HS-5 (cell line): ENCODE measurements at places on chromosomes 7 and 10.

DNA sequence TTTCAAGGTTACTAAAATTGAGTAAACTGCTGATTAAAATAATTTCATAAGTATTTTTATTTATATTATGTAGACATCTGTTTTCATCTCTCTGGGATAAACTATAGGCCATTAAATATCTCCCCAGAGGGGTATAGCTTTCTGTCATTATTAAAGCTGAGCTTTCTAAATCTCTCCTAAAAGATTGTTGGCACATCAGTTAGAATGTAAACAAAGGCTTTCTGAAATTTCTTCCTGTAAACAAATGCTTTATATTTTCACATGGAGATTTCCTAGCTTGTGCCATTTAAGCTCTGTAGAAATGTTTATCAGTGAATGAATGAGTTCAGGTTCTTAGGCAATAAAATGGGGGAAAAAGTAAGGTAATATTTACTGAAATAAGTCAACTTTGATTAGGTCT, 35.7 kb downstream of the PPP1R9A start:
- no peak for DNase-seq

- no peak for DNase-seq
Observed at GRCh38 chr7:132004529-132004928, 448.1 kb upstream of the PODXL start.

DNA sequence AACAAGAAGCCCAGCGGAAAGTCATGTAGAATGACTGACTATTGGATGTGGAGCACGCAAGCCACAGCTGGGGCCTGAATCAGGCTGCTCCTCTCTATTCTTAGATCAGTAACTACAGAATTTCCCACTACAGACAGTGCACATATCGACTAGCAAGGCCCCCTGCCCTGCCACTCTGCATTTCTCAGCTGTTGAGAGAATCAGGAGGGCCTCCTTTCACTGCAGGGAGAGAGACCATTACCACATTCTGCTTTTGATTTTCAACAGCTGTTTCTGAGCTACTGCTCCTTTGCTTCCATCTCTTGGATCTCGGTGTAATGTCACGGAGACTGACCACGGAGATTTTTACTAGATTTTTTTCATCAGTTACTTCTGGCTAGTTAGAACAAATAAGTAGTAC, 73.8 kb downstream of the PON1 start:
- DNase-seq, result no peak

DNA sequence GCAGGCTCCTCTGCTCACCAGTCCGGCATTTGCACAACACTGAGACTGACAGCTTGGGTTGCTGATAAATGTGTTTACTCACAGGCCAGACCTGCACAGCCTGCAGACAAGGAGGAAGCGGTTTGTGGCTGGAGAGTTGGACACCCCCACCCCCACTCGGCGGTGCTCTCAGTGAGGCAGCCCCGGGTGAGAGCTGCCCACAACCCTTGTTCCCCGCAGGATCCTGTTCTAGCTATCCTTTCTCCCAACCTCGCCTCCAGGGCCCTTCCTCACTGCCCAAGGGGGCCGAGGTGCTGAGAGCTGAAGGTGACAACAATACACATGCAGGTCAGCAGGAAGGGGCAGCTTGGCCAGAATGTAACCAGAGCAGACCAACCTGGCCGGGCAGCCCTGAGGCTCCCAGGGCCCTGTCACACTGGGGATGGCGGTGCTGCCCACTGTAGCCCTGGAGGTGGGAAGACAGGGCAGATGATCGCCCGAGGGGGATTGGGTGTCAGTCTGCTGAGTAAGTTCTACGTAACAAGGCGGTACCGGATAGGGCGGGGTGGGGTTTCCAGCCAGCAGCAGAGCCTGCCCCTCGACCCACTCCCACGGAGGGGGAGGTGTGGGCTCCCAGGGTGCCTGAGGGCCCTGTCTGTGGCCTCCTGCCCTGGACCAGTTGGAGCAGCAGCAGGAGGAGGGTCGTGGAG, 2.1 kb upstream of the ADAM8 start:
- DNase-seq, result no peak

DNA sequence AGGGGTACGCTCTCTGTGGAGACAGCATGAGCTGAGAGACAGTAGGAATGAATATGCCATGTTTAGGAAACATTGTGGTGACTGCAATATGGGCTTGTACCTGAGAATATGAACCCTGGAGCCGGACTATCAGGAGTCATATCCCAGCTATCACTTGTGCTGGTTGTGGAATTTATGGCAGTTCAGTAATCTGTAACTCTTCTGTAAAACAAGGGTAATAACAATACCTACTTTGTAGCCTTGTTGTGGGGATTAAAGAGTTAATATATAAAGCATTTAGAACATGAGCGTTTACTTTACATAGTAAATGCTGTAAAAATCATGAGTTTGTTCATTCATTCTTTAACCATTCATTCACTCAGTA, 44.4 kb downstream of the EXOC6 start:
- no peak for DNase-seq

DNA sequence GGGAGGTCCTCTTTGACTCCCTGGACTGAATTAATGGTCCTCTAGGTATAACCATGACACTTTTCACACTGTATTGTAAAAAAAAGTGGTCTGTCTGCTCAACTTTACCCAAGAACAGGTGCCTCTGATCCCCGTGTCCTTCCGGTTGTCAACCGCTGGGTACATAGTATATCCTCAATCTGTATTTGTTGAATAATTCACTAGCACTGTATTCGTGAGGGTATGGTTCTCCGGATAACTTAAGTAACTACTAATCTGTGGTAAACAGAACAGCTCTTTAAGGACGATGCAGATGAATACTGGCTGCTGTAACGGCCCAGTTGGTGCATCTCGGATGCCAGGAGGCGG, 472 bp upstream of the ADAM22 start:
- no peak for DNase-seq

DNA sequence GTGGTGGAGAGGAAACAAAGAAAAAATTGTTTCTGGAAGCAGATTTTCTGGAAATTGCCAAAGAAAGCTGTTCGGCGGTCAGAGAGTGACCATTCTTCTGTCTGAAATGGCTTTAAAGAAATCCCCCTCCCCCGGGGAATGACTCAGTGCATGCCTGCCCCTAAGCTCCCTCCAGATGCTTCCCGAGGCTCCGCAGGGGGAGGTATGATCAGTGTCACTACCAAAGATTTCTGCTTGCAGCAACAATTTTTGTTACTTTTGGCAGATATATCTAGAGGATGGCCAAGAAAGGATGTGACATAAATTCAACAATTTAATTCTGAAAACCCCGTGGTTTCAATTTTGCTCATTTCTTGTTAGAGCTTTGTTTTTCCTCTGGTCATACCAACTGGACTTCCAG, 163.9 kb downstream of the JCAD start:
- DNase-seq, result peak; percentile 19

DNA sequence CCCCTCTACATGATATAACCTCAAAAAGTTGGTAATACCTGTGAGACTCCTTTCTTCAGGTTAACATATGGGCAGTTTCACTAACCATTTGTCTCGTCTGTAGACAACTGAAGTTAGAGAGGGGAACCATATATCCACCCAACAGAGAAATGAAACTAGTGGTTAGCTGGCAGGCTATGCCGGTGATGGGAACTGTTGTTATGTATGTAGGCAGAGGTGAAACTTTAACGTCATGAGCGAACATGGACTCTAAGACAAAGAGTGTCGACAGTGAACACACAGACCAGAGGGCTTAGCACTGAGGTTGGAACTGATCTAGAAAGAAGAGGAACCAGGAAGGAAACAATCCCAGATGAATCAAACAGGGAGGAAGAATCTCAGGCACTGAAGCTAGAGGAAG, 112.4 kb downstream of the ELMO1 start:
- no peak for DNase-seq

DNA sequence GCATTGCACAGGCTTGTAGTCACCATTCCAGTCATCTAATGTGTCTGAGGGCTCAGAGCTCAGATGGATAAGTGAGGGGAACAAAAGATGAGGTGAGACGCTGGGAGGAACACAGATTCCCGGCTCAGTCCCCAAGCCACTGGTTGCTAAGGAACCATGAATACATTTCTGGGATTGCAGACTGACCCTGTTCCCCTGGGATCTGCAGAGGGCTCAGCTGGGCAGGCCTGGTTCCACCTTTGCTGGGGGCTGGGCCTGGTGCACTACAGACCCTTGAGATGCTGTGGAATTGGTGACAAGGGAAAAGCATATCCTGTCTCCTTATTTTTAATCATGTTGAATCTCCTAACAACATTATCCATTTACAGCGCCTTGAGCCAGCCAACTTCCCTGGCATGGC, 19.2 kb downstream of the ELFN1 start:
- no peak for DNase-seq

- DNase-seq, result no peak
Observed at GRCh38 chr10:58870070-58870469, 306.4 kb upstream of the PHYHIPL start.

DNA sequence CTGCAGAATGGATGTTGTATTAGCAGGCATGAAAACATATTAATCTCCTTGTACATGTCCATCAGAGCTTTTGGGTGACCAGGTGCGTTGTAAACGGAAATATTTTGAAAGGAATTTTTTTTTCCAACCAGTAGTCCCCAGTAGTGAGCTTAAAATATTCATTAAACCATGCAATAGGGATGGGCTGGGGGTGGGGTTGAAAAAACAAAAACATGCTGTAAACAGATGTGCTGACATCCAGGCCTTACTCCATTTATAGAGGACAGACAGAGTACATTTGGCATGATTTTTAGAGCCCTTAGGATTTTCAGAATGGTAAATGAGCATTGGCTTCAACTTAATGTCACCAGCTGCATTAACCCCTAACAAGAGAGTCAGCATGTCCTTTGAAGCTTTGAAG, 50.2 kb downstream of the PTPN12 start:
- no peak for DNase-seq

DNA sequence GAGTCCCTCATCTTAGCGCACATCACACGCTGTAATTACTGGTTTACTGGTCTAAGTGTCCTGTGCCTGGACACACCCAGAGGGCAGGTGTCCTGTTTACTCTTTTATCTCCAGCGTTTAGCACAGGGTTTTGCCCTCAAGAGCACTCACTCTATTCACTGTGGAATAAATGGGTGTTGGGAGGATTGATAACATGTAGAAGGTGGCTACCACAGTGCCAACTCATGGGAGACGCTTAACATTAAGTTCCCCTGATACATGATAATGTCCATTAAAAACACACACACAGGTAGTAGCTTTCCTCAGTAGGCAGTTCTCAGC, 96.1 kb upstream of the EFCAB10 start:
- DNase-seq, result no peak

DNA sequence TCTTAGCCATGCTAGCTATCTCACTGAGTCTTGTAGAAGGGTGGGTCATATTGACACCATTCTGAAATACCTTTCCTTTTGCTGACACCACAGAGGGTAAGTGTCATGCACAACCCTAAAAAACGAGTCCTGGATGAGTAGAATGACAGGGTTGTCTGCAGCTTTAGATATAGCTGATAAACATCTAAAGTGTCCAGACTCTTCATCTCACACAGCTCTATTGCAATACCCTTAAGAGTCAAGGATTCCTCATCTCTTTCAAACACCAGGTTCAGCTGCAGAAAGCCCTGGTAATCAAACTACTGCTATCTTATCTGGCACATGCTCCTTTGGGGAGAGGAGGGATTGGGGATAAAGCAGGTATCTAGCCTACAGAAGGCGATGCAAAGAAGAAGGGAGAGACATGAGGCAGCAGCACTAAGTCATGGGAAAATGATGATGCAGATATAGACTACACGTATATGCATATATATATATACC, 127.0 kb downstream of the ANK3 start:
- no peak for DNase-seq

DNA sequence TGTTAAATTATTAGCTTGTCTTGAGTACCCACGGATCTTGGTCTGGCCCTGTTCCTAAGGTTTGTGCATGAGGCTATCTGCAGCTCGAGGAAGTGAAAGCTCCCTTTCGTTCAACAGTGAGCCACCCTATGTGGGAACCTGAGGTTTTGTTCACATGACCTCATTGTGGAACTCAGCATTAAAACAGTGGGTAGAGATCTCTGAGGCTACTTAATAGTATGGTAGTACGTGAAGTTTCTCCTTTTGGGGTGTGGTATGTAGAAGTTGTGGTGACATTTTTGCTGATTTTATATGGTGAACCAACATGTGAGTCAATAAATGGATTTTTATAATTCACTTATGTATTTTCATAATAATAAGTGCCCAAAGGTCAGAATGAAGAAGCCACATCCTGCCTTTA, 252.7 kb upstream of the FERD3L start:
- no peak for DNase-seq

GRCh38 chr10:49534670-49535381, 4.1 kb downstream of the ERCC6 start:
- DNase-seq, result peak; percentile 59

- DNase-seq, result no peak
Observed at GRCh38 chr7:42993038-42993437, 60.9 kb downstream of the MRPL32 start.

GRCh38 chr10:86349474-86349873, 17.1 kb downstream of the GRID1 start:
- DNase-seq, result no peak

- DNase-seq, result no peak
Observed at GRCh38 chr10:34612446-34612845, 202.7 kb downstream of the PARD3 start.

DNA sequence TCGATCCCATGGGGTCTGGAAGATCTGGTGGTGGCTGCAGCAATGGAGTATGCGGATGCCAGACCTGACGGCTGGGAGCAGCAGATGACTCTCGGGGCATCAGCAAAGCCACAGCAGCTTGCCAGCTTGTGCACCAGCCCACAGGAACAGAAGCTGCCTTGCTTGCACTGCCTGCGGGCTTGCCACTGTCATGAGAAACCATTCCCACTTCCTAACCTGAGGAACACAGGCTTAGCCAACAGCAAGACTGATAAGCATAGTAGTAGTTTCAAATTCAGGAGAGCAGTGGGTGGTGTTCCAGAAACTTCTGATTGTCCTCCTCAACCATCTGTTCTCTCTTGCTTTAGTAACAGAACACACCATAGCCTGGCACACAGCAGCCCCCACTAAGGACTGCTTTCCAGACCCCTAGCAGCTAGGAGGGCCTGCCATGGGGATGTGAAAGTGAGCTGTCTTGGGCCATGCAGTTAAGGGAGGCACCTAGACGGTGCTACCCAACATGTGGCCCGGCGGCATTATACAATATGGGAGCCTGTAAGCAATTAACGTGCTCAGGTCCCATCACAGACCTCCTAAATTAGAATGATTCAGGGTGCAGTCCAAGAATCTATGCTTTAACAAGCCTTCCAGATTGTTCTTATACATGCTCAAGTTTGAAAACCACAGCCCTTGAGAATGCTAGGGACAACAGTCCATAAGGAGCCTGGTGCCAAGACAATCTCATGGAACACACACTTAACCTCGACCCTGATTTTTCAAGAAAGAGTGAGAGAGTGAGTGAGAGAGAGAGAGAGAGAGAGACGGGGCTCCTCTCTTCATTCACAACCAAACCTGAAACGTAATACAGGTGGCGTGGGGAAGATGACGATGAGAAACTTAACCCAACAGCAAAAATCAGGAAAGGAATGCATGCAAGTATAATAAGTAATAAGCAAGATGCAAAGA, 7.1 kb downstream of the ANXA11 start:
- no peak for DNase-seq

DNA sequence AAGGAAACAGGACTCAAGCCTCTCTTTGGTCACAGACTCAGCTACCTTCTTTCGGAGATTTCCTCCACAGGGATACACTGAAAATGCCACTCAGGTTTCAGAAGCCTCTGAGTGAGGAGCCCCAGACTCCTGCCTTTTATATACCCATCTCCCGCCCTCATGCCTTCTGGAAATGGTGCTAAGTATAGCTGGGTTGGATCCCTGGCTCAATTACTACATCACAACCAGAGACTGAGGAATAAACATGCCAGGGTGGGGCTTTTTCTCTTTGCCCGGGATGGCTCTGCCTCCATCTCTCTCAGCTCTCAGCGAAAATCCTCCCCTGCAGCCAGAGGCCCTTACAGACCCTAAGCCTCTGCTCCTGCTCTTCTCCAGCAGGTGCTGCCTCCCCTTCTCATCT, 299.5 kb downstream of the KCNMA1 start:
- DNase-seq, result no peak
